NCI-H446 treated with DMSO at 0.1 percent for 48 hours (cell line): ENCODE measurements at places on chromosomes 1 and 21.

DNA sequence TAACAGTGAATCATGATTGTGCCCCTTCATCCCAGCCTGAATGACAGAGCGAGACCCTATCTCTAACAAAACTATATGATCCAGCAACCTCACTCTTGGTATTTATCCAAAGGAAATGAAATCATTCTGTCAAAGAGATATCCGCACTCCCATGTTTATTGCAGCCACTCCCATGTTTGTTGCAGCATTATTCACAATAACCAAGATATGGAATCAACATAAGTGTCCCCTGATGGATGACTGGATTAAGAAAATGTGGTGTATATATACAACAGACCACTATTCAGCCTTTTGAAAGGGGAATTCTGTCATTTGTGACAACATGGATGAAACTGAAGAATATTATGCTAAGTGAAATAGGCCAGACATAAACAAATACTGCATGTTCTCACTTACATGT lies 44.4 kb downstream of the TRMT1L start:
- DNase-seq: no peak

- DNase-seq: no peak
These were observed 13.6 kb upstream of the MAB21L3 start for GRCh38 chr1:116097626-116098025.

DNA sequence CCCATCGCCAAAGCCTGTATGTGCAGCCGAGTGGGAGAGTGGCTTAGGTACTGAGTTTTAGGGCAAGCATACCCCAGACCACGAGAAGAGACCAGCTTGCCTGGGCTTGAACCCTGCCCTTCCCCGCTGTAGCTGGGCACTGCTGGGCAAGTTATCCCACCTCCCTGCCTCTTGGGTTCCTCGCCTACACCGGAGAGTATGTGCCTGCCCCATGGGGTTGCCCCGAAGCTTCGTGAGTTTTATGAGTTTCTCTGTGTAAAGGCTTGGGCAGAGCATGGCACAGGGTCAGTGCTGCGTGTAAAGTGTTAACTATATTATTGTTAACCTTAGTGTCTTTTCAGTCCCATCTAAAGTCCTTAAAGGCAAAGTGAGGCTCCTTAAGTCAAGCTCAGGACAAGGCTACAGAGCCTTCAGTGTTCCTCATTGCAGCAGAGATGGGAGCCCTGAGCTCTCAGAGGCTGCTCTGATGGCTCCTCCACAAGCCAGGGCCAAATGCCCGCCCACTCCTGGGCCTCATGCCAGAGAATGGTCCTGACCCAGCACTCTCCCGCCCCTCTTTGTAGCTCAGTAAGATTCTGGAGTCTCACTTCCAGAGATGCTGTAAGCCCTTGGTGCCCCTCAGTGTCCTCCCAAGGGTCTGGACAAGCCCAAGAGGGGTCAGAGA lies 37.0 kb upstream of the KCNA10 start:
- peak; percentile 50 for DNase-seq

DNA sequence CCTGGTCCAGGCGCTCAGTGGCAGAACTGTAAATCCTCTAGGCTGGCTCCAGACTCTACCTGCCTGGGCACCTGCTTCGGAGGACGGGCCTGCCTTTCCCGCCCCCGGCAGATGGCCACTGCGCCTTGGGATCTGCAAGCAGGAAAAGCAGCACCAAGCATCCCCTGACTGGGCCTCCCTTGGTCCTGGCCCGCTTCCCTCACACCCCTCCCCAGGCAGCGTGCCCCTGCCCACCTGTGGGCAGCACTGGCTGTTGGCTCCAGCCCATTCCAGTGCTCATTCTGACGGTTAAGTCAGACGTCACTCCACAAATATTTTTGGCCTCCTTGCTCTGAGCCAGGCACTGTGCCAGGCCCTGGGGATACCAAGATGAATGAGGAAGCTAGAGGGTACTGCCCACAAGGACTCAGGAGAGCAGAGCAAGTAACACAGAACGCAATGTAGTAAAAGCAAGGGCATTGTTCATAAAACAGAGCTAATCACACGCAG lies 22.0 kb upstream of the BLACAT1 start:
- peak; percentile 66 for DNase-seq

GRCh38 chr1:110107867-110108469 lies 4.3 kb upstream of the UBL4B start:
- DNase-seq: no peak

DNA sequence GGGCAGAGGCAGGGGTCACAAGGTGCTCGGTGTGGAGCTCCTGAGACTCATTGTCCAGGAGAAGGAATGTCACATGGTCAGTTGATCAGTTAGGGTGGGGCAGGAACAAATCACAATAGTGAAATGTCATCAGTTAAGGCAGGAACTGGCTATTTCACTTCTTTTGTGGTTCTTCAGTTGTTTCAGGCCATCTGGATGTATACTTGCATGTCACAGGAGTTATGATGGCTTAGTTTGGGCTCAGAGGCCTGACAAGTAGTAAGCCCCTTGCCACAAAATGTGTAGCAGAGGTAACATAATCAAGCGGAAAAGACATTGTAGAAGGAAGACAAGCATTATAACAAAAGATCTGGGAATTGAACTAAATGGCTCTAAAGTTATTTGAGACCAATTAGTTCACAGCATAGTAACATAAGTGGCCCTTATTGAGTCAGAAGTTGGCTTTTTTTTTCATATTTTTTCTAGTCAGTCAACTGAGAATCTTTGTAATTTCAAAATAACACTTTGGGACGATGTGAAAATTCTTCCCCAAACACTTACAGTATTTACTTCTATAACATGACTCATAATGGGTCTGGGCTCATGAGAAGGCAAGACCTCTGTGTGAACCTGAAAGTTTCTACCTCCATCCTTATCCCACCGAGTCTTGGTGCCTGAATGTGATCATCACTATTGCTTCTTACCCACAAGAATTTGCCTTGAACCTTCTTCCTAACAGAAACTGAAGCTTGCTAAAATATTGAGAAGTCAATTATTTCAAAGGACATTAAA lies 137.0 kb upstream of the DPT start:
- DNase-seq: no peak

DNA sequence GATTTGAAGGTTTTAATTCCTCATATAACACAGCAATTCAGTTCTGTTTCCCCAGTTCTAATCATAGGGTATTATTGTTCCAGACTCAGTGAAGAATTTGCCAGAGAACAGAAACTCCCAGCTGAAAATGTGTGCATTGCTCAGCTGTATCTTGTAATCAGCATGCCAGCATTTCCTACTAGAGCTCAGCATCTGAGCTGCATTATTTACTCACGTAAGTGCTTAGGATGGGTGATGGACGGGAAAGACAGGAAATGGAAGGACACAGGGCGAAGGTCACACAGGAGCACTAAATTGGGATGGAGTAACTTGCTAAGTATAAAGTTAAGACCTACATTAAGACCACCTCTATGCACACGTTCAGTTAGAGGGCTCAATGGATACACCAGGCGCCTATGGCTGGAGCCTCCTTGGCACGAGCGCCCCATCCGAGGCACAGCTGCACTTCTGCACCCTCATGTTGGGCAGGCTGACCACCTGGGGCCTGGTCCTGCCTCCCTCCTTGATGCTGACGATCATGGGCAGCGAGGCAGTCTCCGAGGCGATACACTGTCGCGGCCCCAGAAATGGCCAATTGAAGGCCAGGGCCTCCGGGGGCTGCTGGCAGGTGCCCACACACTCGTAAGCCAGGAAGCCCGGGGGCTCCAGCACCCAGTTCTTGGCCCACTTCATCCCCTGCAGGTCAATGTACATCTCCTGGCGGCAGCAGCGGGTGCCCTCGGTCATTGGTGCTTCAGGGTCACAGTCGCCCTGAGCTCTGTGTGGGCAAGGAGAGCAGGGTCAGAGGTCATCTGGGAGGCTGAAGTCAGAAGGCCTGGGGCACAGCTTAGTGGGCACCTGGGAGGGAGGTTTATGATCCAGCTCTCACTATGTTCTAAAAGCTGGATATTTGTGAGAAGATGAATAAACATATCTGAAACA lies 3.7 kb downstream of the LEFTY2 start:
- DNase-seq: no peak

DNA sequence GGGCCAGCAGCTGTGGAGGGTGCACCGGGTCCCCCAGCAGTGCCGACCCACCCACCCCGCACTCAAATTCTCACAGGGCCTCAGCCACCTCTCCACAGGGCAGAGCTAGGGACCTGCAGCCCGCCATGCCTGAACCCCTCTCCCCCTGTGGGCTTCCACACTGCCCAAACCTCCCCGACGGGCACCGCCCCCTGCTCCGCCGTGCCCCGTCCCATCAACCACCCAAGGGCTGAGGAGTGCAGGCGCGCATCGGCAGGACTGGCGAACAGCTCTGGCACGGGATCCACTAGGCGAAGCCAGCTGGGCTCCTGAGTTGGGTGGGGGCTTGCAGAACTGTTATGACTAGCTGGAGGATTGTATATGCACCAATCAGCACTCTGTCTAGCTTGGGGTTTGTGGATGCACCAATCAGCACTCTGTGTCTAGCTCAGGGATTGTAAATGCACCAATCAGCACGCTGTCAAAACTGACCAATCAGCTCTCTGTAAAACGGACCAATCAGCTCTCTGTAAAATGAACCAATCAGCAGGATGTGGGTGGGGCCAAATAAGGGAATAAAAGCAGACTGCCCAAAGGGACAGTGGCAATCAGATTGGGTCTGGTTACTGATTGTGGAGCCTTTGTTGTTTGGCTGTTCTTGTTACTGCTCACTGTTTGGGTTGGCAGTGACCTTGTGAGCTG lies 12.4 kb upstream of the RCAN3 start:
- DNase-seq: no peak
